ENCODE measurements at places on chromosomes 7 and 10.

DNA sequence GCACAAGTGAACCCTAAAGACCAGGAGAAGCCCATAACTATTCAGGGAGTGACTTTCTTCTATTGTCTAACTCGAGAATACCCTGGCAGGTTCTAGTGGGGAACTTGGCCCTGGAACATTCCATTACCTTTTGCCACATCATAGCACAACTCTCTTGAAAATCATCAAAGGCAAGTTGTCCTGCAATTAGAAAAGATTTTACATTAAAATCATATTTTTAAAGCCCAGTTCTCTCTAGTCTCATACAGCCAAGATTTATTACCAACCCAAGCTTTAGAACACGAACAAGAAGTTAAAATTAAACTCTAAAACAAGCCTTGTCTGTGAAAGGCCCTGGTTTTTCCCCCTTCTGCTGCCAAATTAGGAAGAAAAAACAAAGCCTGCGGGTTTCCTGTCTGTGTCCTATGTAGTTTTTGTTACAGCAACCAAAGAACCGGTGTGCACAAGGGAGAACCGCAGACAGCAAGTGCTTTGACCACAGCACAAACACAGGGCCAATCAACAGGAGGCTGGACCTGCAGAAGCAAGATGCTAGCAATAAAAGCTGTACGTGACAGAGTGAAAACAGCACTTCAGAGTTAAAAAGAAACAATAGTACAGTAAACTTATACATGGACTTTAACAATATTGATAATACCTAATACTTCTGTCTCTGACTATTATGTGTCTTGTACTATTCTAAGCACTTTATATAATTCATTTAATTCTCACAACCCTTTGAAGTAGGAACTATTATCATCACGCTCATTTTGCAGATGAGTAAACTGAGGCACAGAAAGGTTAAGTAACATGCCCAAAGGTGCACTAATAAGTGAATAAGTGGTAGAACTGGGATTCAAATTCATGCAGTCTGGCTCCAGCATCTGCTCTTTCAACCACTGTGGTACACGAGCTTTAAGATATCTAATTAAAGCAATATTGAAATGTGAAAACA lies 65.8 kb downstream of the STK17A start:
- no peak for DNase-seq

DNA sequence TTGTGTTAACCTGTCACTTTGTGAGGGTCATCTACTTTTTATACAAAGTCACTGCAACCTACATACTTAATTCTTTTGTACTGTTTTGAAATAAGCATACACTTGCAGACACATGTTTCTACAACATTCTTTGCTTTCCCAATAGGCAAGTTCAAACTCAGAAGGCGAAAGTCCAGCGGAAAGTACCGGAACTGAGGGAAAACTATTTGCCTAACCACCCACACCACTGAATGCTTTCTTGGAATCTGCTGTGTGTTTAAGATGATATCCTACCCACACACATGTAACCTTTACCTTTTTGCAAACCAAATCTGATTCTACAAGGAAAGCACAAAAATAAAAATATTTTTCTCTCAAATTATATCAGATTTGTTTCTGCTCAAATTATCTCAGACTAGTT lies 139.4 kb upstream of the AGR3 start:
- DNase-seq = no peak

DNA sequence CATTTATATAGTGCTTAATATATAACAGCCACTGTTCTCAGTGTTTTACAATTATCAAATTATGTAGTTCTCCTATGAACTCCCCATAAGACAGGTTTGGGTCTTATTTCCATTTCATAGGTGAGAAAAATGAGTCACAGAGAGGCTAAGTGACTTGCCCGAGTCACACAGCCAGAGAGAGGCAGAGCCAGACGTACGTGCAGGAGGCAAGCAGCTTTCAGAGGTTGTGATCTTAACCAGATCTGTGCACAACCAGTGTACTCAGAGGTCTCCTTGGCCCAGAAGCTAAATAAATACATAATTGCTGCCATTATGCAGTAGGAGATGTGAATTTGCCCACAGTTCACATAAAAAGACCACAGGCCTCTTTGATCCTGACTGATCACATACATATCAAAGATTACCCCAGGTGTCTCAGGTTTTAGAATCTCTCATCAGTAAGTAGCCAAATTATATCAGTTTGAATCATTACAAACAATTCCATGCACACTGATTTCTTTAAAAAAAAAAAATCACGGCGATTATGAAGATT lies 304.7 kb upstream of the AOAH start:
- DNase-seq = no peak

- DNase-seq = no peak
Observed at GRCh38 chr7:133582766-133583523, 330.1 kb downstream of the EXOC4 start.

GRCh38 chr7:147861058-147861716 lies 729.4 kb upstream of the C7orf33 start:
- DNase-seq = no peak

GRCh38 chr7:644381-645305 lies 81.9 kb upstream of the DNAAF5 start:
- DNase-seq = no peak

DNA sequence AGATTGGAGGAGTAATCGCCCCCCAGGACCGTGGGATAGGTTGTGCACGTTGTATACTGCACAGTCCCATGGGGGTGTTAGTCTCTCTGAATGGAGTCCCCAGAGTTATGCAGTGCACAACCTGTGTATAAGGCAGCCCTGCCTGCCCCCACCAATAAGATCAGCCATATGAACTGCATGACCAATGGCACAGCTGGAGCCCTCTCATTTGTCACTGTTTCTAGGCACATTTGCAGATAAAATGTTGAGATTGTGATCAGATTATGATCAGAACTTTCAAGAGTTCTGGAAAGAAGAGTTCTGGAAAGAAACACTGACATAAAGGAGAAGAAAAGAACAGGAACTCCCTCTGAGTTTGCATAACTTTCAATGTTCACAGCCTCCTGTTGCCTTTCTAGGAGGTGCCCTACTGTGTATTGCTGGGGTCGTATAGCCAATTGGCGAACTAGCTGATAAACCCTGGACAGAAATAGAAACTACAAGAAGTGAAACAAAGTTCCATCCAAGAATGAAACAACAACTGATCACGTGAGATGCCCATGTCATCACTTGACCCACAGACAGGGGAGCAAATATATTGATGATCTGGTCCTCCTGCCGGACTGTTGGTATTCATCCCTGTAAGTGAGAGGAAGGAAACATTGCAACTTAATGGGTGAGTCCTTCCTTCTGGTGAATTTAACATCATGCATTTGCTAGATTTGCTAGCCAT lies 49.6 kb upstream of the TOMM7 start:
- no peak for DNase-seq

DNA sequence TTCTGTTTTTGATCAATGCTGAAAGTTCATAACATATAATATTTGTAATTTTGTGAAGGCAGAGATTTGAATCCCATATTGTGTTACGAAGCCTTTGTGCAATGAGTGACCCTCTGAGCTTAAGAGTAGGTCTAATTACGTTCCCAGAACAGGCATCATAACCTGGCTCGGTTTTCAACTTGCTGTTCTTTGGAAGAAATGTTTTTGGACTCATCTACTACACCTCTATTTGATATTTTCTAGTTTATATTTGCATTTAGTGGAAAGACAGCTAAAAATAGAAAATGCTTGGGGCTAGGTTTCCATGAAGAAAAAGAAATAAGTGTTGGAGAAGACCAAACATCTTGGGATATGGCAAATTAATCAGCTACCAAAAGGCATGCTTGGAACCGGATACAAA lies 234.8 kb downstream of the AGMO start:
- DNase-seq = no peak

GRCh38 chr10:35822316-35822715 lies 180.2 kb upstream of the FZD8 start:
- no peak for DNase-seq
